ENCODE measurements at places on chromosomes 3 and 15.

DNA sequence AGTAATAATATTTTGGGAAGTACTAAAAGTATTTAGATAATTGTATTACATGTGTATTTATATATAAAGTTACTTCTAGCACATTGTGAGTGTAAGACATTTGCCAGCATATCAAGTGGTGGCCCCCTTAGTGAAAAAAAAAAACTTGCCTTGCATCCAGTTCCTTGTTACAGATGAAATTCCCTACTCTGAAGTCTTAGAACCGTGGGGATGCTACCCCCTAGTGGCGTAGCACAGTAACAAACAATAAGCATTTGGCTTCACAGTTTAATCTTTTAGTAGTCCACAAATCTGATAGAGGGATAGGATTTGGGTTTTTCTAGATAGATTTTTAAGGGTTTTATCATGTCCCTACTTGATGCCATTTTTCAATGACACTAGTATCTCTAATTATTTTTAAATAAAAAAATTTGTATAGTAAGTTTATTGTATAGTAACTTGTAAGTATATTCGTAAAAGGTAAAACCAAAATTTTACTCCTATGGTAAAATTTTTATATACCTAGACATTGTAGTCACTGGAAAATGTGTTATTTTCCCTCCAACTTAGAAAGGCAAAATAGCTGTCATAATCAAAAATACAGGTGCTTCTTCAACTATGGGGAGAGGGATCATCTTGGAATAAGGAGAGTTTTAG, 14.3 kb downstream of the SMC4 start:
- no peak for DNase-seq

- DNase-seq, result no peak
These were observed 61.4 kb downstream of the DENND4A start for GRCh38 chr15:65730549-65731172.

DNA sequence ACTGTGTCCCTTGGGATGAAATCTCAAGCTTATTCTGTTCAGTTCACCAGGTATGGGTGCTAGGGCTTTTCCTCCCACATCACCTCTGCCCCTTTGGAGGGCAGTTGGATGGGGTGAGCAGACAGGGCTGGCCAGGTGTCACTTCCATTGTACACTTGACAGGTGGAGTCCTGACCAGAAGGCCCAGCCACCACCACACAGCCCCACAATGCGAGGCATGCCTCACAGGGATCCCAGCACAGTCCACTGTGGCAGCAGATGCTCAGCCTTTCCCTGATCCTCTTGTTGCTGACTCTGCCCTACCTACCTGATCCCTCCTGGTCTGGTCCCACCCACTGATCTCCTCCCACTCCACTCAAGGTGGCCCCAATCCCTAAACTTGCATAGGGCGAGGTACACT, 88.2 kb downstream of the ANP32A start:
- no peak for DNase-seq

DNA sequence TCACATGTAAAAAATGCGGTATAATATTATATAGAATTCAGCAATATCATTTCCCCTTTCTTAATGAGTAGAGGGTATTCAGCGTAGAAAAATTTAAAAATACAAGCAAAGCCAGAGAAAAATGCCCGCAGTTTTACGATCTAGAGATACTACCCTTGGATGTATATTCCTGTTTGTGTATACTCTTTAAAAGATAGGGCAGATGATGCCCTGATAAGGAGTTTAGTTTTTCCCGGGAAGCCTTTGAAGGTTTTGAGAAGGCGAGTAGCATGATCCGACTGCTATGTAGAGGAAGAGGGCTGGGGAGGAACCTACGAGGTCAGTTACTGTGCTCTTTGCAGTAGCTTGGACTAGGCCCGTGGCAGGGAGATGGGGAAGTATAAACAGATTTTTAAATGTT, 1.2 kb downstream of the YEATS2 start:
- no peak for DNase-seq

- DNase-seq, result no peak
These were observed 71.1 kb upstream of the CLDN18 start for GRCh38 chr3:137938876-137939275.

- DNase-seq, result no peak
These were observed 16.6 kb upstream of the AEN start for GRCh38 chr15:88604381-88605188.

DNA sequence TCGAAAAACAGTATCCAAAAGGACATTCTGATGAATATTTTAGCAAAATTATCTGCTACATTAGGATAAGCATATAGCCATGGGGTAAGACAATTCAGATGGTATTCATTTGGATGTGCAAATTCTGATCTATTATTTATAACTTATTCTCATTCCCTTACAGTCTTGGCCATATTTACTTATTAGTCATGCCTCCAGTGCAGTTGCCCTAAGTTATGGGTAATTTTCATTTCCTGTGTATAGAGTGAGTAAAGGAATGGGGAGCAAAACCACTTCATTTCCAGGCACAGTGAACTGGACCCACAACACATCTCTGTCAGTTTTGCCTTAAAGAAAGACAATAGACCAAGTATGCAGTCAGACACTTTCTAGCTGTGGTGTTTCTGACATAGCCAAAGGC, 134.3 kb downstream of the POLQ start:
- DNase-seq, result no peak

GRCh38 chr3:150177673-150178381, 207.1 kb upstream of the PFN2 start:
- no peak for DNase-seq

DNA sequence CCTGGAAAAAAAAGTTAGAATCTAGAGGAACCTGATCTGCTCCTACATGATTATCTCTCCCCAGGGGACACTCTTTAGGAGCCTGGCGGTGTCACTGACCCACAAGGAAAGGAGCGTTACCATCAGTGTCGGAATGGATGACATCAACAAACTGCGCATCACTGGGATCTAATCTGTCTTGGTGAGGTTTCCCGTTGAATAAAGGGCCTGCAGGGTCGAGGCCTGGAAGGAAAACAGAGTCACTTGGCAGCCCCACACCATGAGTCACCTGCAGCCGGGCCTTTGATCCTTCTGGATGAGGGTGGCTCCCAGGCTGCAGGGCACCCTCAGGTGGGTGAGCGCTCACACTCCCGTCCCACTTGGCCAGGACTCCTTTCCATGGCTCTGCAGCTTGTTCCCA, 25.0 kb downstream of the LIPH start:
- no peak for DNase-seq

- no peak for DNase-seq
These were observed 276.6 kb upstream of the ZPLD1 start for GRCh38 chr3:102158080-102158740.

- DNase-seq, result no peak
These were observed 32.8 kb downstream of the OSBPL10 start for GRCh38 chr3:31948280-31948679.

DNA sequence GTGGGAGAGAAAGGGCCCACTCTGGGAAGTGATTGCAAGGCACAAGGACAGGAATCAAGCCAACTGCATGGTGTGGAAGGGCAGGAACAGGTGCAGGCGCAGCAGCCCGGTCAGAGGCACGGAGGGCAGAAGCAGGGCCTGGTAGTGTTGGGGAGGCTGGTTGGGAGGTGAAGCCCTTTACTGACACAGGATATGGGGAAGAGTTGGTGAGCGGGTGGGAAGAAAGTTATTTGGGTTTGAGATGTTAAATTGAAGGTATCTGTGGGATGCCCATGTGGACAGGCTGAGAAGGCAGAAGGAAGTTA, 83.6 kb upstream of the ABHD2 start:
- no peak for DNase-seq

DNA sequence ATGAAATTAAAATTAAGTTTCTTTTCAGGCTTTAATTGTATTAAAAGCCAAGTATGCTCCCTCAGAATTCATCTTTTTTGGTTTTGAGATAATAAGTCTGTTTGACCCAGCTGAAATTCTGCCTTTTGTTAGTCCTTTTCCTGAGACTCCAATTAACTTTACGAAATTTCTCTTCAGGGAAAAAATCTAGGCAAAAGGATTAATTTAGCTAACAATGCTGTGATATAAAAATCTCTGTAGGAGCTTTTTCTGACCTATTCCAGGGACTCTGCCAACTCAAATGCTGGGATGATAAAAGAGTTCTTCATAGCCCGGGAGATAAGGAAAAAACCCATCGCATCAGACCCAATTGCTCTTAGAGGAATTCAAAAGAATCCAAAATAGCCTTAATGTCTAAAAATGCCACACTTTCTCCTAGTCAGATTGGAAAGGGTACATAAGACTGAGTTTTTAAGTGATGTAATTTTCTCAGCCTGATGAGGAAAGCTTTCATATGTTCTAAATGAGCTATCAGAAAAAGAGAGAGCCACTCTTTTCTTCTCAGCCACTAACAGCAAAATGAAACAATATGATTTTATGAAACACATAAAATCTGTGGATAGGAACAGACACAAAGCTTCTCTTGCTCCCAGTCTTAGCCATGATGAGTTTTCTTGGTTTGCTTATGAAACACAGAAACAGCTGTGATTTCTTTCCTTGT, 405.1 kb downstream of the ROBO1 start:
- no peak for DNase-seq

DNA sequence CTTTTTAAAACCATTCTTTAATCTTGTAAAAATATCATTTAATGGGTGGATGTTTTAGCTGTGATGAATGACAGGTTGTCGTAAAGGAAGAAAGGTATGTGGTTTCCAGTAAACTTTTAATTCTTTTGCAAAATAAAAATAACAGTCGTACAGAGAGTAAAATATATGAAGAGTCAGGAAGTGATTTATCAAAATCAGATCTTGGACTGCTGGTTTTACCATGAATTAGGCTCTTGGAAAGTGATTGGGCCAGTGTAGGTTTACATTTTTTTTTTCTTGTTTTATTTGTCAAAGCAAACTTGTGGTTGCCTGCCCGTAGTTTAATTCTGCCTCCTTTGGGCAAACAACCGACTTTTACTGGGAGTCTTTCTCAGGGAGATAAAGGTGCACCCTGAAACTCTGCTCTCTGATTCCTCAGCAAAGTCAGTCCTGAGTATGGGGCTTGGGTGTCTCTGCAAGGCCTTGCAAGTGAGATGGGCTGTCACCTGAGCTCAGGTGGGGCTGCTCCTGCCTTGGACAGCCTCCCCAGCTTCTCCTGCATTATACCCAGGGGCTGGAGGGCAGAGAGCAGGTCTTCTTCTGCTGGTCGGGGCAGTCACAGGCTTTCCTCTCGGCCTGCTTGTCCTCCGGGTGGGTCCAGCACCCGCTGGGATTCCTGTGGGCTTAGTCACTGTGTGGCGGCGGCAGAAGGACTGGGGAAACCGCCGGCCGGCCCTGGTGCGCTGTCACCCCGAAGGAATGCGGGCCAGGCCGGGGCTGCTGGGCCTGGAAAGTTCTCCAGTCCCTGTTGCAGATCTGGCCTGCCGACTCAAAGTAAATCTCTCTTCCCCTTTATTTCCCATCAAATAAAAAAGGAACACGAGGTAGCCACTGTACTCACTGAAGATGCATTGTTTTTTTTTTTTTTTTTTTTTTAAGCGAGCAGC, 79.0 kb downstream of the IGF1R start:
- no peak for DNase-seq

- no peak for DNase-seq
These were observed 40.2 kb upstream of the DLG1 start for GRCh38 chr3:197338586-197338985.

DNA sequence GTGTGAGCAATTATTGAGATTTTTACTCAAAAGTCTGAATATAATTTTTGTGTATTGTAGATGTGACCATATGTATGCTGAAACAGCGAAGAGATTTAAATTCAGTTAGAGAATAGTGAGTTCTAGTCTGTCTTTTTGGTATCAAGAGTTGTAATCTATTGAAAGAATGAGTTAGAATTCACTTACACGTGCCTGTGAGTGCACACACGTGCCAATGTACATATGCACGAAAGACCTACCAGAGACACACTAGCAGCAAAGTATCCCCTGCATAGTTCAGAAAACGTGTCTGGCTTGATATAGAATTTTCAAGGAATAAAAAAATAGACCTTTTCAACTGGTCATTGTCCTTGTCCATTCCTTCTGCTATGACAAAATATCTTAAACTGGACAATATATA, 64.8 kb upstream of the BHLHE40 start:
- DNase-seq, result no peak

DNA sequence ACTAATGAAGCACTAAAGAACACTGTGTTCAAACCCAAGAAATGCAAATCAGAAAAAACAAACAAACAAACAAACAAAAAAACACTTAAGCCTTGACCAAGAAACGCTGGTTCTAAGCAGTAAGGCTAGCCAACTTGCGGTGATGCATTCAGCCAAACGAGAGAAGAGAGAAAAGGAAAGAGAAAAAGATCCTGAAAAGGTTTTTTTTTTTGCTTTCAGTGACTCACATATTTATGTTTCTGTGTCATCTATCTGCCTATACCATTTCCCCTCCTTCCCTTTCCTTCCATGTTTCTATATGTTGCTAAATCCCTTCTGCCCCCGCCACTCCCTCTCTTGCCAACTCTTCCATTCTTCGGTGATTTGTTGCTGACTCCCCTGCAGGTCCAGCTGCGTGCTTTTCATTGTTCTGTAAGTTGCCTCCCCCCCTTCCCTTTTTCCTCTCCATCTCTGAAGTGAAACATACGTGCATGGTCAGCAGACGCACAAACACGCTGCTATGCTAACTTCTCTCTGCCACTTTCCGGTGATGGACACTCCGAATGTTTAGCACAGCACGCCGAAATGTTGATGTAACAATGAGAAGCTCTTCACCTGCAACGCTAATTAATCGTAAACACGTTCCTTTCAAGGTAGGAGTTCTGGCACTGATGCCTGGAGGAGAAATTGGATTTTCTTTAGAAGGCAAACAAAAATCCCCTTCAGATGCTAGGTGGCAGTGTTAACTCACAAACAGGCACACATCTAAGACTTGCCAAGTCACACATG, 154.4 kb downstream of the TUSC7 start:
- DNase-seq, result no peak

- DNase-seq, result no peak
These were observed 38.2 kb downstream of the NBEAL2 start for GRCh38 chr3:47017504-47018268.

DNA sequence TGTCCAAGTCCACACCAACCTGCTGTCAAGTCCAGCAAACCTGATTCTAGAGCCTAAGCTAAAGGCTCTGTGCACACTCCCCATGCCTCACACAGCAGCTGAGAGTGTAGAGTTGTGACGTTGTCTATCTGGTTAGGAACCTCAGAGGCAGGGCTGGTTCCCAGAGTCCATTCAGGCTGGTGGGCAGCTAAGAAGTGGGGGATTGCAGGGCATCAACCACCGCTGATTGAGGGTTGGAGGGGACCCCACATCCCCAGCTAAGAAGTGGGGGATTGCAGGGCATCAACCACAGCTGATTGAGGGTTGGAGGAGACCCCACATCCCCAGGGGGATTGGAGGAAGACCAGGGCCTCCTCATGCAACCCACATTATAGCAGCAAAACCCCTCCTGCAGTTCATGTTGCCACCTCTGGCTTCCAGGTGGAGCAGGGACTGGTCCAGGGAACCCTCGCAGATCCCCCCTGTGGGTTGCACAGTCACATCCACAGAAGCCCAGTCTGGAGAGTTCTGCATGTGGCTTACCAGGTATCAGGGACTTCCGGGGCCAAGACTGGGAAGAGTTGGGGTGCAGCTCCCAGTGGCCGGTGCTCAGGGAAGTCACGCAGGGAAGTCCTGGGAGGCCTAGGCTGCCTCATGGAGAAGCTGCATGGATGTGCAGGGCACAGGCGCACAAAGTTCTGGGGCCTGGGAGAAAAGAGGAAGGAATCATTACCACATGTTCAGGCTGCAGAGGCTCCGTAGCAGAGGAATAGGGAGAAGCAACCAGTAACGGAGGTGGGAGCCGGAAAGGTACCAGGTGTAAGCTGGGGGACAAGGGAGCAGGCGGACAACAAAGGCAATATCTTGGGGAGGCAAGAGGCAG, 71.4 kb upstream of the PCSK6 start:
- no peak for DNase-seq
